ENCODE measurements at places on chromosomes 4 and X. TPM values are rescaled to one million over a fixed set of nuclear protein-coding genes. Genes with fewer than 3 reads are reported as not detected.
A peak's percentile ranks its signal among the peaks of the same experiment; 100 is the strongest.

OTUD6A gene
- total RNA-seq, result not detected

DNA sequence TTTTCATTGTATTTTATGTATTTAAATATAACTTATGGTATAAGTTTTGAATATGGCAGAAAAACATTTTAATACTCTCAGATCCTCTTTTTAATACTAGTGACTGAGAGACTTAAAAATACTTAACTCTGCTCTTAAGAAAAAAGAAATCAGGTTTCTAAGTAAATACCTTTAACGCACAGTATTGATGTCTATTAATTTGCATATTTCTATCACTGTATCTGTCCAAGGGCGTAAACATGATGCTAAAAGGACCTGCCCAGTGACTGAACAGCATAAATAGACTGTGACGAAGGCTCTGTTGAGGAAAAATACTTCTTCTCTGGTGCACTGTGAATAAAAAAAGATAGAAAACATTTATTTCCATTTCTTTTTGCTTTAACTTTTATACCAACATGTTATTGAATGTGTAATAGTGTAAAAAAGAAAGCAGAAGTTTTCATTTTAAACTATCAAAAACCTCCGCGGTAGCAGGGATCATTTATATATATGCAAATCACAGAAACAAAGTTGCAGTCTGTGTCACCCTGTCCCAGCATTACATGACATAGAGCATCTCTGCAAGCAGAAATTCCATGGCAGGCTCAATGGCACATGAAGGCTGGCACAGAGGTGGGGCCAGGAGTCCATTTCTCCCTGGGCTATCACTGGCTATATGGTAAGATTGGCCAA lies 75.4 kb downstream of the ZAR1 start:
- no peak for DNase-seq

- DNase-seq, result no peak
Measured at GRCh38 chr4:161702287-161702686, 461.5 kb downstream of the FSTL5 start.

DNA sequence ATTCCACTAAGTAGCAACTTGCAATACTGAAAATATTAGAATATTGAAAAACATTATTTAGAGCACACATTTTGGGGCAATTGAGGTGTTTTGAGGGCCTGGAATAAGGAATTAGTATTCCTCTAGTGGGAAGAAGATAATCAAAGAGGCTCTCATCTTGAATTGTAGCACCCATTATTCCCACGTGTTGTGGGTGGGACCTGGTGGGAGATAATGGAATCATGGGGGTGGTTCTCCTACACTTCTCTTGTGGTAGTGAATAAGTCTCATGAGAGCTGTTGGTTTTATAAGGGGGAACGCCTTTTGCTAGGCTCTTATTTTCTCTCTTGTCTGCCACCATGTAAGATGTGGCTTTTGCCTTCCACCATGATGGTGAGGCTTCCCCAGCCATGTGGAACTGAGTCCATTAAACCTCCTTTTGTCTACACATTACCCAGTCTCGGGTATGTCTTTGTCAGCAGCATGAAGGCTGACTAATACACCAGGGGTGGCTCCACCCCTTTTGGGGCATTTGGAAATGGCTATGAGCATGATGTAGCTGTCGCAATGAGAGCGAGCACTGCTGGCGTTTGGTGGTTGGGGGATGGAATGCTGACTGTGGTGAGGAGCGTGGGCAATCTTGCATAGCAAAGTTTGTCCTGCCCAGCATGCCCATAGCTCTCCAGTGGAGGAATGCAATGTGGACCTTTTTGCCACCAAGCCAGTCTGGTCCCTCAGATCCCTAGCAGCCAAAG lies 308.2 kb downstream of the FRMPD4 start:
- no peak for DNase-seq

DNA sequence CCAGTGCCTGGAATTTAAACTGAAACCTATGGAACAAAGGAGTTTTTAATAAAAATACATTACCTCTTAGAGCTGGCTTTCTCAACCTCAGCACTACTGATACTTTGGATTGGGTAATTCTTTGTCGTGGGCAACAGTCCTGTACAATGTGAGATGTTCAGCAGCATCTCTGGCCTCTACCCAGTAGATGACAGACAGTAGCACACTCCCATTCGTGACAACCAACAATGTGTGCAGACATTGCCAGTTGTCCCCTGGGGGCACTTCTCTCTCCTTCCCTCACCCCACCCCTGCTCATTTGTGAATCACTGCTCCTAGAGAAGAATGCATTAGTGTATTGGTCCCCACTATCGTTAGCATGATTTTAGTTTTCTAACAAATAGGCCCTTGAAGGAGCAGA lies 16.2 kb downstream of the GPAT3 start:
- DNase-seq, result no peak

GRCh38 chr4:184688447-184688846 lies 38.9 kb downstream of the PRIMPOL start:
- no peak for DNase-seq

GRCh38 chr4:78951862-78952472 lies 12.7 kb upstream of the PAQR3 start:
- peak; percentile 52 for DNase-seq

DNA sequence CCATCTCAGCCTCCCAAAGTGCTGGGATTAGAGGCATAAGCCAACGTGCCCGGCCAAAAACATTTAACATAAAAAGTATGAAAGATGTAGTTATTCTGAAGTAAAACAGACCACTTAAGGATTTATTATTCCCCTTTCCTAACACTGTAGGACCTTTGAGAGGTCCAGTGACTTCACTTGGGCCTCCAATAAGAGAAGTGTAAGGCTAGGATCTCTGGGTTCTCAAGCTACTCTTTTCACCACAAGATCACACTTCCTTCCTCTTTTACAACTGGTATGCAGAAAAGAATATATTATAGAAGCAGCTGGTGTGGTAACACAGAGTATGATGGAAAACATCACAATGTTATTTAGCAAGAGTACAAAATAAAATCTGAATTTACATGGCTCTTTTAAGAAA lies 30.2 kb upstream of the CCNG2 start:
- DNase-seq, result no peak

DNA sequence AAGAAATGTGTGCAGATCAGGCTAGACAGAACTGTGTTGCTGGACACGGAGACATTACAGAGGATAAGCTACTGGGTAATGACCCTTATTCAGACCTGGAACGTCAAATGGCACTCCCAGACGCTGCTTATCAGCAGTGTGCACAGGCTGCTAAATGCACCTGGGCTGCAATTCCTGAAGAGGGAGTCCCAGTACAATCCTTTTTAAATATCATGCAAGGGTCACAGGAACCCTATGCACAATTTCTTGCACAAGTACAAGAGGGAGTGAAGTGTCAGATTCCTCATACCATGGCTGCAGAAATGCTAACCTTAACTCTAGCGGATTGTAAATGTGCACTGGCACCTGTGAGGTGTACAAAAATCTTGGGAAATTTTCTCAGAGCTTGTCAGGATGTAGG lies 16.9 kb downstream of the SPIN2B start:
- no peak for DNase-seq

All from activated CD4-positive, alpha-beta T cell treated with anti-CD3 and anti-CD28 coated beads, Interleukin-2, amount 10 ng/mL, durations not matched to agents 7 days and 5 days (primary cell).